ENCODE measurements at places on chromosomes 2 and 18. TPM values are rescaled to one million over a fixed set of nuclear protein-coding genes. Genes with fewer than 3 reads are reported as not detected.

The KATNAL2 gene
- 3.8 TPM for total RNA-seq

The FAP gene
- 46.5 TPM for total RNA-seq

The AMER3 gene
- total RNA-seq = under 0.01 TPM

The CTAGE1 gene
- total RNA-seq = not detected

The SALL3 gene
- not detected for total RNA-seq

The CRYGD gene
- total RNA-seq = not detected

The BCL11A gene
- under 0.01 TPM for total RNA-seq

The FBXO11 gene
- 47.3 TPM for total RNA-seq

The CHRNA1 gene
- not detected for total RNA-seq

The SPDYA gene
- total RNA-seq = 1.3 TPM

The TNFAIP6 gene
- 37.2 TPM for total RNA-seq

The C2orf42 gene
- total RNA-seq = 25.9 TPM

The FSHR gene
- total RNA-seq = under 0.01 TPM

The AGXT gene
- not detected for total RNA-seq

The NOP58 gene
- total RNA-seq = 34.9 TPM

The CYRIA gene
- total RNA-seq = 1.7 TPM

The PSMA8 gene
- not detected for total RNA-seq

The IL1RL1 gene
- 0.17 TPM for total RNA-seq

The CCDC74A gene
- 9.3 TPM for total RNA-seq

The TUBA4B gene
- under 0.01 TPM for total RNA-seq

The FEV gene
- not detected for total RNA-seq

The SIX3 gene
- total RNA-seq = not detected

The APLF gene
- total RNA-seq = 5.9 TPM

The ANKRD30BL gene
- not detected for total RNA-seq

The ACTG2 gene
- 0.95 TPM for total RNA-seq

The NPAS2 gene
- 2.7 TPM for total RNA-seq

The OTOF gene
- total RNA-seq = under 0.01 TPM

The LIPT1 gene
- 6.4 TPM for total RNA-seq

The ATP8B1 gene
- 10.6 TPM for total RNA-seq

The ACTR3 gene
- 240 TPM for total RNA-seq

The DSC2 gene
- 0.09 TPM for total RNA-seq

The CHRNG gene
- not detected for total RNA-seq

The TXNDC2 gene
- 0.16 TPM for total RNA-seq

The NEU2 gene
- total RNA-seq = not detected
